ENCODE measurements at places on chromosomes 2 and 18.

GRCh38 chr2:235162082-235162836 is 210.4 kb downstream of the SH3BP4 start:
- DNase-seq, result peak; percentile 81

DNA sequence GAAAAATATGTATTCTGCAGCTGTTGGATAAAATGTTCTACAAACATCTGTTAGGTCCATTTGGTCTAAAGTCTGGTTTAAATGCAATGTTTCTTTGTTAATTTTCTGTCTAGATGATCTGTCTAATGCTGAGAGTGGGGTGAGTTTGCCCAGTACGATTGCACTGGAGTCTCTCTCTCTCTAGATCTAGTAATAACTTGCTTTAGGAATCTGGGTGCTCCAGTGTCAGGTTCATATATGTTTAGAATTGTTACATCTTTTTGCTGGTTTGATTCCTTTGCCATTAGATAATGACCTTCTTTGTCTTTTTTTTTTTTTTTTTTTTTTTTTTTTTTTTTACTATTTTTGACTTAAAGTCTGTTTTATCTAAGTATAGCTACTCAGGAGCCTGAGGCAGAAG is 10.4 kb downstream of the GCC2 start:
- no peak for DNase-seq

DNA sequence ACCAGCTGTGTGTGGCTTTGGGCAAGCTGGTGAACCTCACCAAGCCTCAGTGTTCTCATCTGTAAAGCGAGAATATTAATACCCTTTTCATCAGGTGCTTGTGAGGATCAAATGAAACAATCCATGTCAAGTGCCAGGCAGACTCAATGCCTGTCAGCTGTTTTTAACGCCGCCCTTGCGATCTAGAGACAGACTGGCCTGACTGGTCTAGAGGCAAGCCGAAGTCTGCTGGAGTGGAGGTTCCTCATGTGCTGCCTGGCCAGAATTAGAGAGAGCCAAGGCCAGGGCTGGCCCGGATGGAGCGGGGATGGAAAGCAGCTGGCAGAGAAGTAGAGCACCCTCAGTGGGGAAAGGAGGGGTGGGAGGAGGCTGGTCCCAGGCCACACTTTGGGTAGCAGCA is 74.5 kb upstream of the B3GNT7 start:
- DNase-seq, result no peak

GRCh38 chr2:144703852-144704708 is 184.2 kb upstream of the ZEB2 start:
- DNase-seq, result peak; percentile 32

DNA sequence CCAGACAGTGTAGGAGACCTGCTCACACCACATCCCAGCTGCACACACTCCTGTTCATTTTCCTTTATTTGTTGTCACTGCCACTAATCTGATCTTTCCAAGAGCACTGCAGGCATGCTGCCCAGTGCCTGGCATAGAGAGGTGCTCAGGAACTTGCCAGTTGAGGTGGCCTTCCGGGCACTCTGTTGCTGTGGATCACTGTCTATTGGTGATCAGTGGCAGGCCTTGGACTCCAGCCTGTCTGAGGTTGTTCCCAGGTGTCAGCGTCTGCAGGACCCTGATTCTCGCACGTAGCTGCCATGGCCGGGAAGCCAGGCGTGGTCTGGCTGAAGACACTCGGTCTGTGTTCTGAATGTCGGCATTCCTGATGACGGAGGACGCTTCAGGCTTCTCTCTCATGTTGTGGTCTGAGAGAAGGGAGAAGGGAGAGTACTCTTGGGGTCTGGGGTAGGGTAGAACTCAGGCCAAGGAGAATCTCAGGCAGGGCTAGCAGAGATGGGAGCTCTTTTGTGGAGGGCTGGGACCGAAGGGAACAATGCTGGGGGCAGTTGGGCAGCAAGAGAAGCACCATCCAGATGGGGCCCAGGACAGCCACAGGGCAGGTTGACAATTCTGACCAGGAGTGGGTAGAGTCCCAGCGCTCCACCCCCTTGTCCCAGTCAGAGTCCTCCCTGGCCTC is 240.9 kb downstream of the MYCN start:
- no peak for DNase-seq
